ENCODE measurements at places on chromosomes 2 and 18.

DNA sequence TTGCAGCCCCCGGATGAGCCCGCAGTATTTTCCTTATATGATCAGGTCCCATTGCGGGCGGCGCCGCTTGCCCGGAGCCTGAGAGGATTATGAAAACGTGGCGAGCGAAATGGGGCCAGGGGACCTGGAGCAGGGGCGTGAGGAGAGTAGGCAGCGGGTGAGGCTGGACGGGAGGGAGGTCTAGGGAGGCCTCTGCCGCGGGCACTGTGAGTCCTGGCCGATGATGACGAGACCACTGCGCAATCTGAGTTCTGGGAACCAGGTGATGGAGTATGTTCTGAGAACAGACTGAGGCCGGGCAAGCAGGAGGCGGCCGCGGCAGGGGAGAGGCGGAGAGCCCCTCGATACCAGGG, 790 bp upstream of the ACAA2 start:
- peak; percentile 33 for DNase-seq

GRCh38 chr18:13580351-13580750, 146.0 kb downstream of the FAM210A start:
- DNase-seq, result peak; percentile 37

DNA sequence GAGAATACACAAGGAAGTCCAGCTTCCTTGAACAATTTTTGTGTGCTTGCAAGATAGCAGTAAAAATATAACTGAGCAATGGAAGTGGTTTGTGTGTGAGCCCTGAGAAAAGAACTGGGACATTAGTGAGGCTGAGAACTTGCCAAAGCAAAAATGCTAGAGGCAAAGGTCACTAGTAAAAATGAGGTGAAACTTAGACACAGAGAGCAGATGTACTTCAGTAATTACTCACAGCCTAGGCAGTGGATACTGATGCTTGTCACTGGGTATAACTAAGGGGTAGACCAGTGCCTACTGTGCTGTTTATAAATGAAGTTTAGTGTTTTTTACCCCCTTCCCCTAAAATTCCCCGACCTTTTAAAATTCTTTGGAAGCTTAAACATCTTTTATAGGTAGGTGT, 450.1 kb downstream of the LPIN1 start:
- DNase-seq, result no peak

GRCh38 chr2:167924556-167924955, 322.8 kb downstream of the STK39 start:
- no peak for DNase-seq

DNA sequence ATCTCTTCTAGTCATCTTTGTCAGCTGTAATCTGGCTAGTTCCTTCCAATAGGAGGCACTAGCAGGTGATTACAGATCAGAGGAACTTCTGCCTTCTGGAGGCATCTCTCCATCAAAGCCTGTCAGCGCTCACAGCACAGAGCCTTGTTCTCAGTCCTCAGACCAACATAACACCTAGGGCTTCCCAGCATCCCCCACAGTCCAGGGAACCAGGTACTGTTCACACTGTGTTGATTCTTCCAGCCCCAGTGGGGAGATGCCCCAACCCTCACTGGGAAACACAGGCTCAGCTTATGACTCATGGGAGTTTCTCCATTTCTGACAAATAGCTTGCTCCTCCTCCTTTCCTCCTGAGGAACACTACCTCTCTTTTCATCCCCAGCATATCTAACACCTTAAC, 601.7 kb downstream of the CBLN2 start:
- DNase-seq, result no peak

DNA sequence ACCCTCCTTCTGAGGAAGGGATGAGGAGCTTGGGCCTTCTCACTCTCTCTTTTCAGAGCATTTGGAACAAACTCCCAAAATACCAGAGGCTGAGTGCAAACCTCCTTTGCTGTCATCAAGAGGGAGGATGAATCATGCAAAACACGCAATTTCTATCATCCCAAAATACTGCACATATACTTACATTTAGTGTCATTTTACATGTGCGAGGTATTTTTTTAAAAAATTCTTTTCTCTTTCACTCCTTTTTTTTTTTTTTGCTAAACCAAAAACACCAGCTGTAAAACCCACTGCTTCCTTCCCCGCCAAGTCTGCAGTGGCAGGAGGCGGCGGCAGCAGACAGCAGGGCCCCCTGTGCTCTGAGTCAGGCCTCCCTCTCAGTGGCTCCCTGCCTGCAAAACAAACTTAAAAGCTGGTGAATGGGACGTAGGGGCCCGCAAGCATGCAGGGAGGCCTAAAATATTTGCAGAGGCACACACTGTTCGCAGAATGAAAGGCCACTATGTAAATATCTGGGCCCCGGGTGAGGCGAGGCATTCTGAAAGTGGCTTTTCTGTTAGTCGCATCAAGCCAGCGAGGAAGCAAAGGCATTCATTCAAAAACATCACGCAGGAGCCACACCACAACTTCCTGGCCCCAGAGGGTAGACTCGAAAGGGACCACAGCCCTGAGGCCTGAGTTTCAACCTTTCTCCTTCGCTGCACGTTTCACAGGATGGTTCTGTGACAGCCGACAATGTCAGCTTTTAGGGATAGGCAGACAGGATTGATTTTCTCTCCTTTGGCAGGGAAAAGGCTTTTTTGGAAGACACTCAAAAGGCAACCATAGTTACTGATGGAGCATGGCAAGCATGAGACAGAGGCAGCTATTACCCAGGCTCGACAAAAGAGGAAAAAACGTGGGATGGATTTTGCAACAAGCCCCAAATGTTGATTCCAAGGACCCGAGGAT, 73.4 kb downstream of the ACTR2 start:
- peak; percentile 54 for DNase-seq

DNA sequence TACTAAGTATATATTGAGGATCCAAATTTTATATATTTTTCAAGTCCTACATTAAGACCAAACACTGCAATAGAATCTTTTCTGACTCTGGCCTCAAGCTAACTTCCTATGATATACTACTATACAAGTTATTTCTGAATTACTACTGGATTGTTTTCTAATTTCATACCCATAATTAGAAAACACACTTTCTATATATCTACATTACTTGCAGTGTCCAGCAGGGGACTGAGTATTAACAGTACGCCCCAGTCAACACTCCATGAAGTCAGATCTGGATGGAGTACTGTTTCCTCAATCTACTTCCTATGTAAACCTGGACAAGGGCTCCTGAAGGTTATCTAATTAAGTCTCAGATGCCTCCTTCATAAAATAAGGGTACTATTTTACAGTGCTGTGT, 26.5 kb downstream of the RMP24 start:
- DNase-seq, result no peak

DNA sequence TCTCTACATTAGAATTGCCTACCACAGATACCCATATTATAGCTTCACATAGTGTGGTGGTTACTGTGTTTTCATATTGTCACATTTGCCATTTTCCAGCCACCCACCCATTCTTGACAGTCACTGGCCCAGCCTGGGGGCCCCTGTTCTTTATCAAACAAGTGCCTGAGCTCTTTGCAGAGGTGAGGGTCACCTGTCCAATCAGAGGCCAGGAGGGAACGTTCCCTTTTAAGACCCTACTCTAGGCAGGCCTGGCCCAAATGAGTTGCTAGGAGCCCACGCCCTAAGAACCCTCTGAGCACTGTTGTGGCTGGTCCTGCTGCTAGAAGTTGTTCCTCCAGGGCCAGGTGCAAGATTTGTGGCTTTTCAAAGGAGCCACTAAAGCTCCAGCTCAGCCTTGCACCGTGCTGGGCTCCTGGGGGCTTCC, 5.2 kb downstream of the IL37 start:
- no peak for DNase-seq

DNA sequence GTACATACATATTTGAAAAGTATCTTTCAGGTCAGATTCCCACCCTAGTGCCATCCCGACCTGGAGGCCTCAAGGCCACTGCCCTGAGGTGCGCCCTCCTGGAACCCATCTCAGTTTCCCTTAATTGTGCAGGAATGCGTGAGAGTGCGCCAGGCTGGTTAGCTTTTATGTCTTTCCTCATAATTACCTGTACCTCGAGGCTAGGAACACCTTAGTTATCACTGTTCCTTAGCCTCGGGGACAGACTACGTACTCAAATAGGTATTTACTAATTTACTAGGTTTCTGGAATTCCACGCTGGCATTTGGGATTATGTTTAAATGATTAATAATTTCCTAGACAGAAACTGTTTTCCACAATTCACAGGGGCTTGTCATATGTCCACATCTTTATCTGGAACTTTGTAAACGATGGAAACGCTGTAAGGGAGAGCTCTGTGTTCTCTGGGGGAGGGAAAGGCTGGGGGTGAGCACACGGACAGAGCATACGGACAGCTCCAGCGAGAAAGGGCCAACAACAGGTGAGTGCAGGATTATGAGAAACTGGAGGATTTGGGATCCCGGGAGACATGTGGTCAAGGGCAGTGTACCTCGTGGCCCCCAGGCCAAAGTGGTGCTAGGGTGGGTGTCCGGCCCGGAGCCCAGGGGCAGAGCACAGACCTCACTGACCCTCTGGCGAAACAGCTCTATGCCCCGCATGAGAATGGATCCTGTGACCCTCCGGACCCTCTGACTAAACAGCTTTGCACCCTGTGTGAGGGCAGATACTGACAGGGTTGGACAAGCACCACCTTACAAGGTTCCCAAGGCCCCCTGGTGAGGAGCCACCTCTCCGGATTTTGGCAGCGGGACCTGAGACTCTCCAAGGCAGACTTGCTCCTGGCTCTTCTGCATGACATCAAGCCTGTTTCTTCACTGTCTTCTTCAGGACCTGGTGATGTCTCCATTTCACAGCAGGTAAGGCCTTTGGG, 102.0 kb upstream of the PXDN start:
- DNase-seq, result no peak

- no peak for DNase-seq
These were observed at the start of gene GTF2A1L for GRCh38 chr2:48617618-48618017. TSS of gene GTF2A1L (plus strand) at chr2:48617856. CDS start at chr2:48617875, 19 bp downstream.

- no peak for DNase-seq
These were observed 18.4 kb downstream of the INPP4A start for GRCh38 chr2:98463081-98463481.

DNA sequence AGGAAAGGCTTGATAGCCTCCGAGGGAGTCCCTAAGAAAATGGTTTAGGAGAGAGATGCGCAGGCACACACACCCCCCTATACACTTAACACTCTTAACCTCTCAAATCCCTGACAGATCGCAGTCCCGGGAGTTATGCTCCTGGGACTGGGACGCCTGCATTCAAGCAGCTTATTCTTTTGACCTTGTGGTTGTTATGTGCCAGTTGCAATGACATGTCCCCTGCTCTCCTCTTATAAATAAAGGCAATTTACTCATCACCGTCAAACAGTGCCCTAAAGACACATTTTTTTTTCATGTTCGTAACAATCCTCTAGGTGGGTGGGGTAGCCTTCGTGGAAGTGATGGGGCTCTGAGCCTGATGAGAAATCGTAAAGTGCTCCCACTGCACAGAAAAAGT, 162.2 kb downstream of the LRRC30 start:
- no peak for DNase-seq

DNA sequence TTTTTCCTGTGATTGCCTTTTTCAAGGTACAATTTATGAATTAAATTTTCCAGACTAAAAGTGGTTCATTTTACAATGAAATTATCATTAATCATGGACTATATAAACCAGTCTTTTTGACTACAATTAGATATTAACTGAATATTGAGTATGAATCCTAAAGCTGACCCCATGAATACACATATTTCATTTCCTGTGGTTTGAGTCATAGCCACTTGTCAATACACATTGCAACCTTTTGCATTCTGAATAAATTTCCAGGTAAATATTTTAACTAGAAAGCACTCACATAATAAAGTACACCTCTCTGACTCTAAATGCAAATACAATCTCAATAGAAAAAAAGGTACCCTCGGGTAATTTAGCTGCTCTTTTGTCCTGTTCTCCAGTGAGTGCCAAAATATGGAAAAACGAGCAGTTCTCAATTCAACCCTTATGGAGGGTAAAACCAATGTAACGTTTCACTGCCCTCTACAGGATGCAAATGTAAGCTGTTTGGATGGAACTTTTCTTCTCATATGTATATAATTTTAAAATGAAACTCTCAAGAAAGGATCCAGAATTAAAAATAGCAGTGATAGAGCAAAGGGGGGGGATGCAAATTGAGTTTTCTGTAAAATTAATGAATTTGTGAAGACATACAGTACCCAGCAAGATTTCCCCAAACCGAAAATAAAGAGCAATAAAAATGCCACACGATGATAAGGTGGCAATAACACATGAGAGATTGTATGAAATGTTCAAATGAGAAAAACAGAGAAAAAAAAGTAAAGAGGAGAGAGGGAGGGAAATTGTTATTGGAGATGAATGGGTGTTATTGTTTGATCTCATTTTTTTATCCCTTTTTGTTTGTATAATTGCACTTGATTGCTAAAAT, 1795.7 kb upstream of the PIK3C3 start:
- no peak for DNase-seq

DNA sequence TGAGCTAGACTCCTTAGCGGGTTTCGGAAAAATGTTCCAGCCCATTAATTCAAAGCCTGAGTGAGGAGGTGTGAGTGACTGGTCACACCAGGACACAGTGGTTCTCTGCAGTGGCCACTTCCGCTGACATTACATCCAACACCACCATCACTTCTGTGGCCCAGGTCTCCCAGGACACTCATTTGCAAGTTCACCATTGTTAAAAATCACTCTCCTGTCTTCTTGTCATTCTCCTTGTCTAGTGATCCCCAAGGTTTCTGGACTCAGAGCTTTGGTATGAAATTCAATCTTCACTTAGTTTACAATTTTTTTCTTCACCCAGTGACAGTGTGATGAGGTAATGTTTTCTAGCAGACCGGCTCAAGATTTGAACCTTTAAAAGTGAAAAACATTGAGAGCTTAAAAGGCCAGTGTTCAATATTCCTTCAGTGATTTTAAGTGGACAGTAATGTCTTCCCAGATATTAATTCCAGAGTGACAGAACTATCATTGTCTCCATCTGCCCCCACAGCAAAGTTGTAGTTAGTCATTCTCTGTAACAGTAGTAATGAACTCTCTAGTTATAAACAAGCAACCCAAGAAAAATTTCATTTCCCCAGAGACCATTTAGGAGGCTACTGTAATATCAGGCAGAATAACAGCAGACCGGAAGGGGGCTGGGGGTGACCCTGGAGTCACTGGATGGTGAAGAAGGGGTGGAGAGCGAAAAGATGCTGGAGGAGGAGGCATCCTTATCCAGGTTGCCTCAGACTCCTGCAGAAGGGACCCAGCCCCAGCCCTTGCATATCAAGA, 164.9 kb downstream of the GFPT1 start:
- no peak for DNase-seq

- no peak for DNase-seq
These were observed 42.1 kb downstream of the NIFK start for GRCh38 chr2:121694398-121695170.

GRCh38 chr2:239386001-239386670, 14.7 kb downstream of the HDAC4 start:
- DNase-seq, result no peak

GRCh38 chr2:156175946-156176345, 156.6 kb downstream of the NR4A2 start:
- no peak for DNase-seq

Measured in anterior cingulate cortex (tissue), 58 donors.